ENCODE measurements at places on chromosomes 16 and 17. TPM values are rescaled to one million over a fixed set of nuclear protein-coding genes. Genes with fewer than 3 reads are reported as not detected.

DNA sequence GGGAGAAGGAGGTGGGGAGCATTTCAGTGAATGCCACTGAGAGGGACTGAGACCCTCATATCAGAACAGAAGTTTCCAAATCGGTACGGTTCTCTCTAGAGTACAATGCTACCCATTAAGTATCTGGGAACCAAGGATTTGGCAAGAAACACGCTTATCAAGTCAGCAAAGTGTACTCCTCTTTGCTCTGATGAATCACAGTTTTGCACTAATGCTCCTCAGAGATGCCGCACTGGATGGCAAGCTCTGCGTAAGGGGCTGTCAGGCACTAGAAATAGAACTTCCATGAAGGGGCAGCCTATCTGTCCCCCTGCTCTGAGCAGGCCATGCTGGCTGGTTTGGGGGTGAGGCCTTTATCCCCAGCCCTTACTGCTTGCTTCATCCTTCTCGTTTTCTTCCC is 4.8 kb upstream of the ABCC12 start:
- DNase-seq = no peak
- no peak overlapping the region for H3K27ac ChIP-seq
- H3K36me3 ChIP-seq = no peaks in the 10 kb centered on the region
- peaks cover 6% of the 10 kb centered on the region for H3K27me3 ChIP-seq

GRCh38 chr16:30184096-30184890 is 891 bp downstream of the CORO1A start:
- H3K4me1 ChIP-seq = peaks cover 14% of the 10 kb centered on the region
- H3K36me3 ChIP-seq = no peaks in the 10 kb centered on the region
- DNase-seq = peak; percentile 71

- H3K27ac ChIP-seq = no peak overlapping the region
- no peaks in the 10 kb centered on the region for H3K4me1 ChIP-seq
- no peak overlapping the region for H3K4me3 ChIP-seq
- H3K27me3 ChIP-seq = no peaks in the 10 kb centered on the region
- DNase-seq = no peak
Measured at GRCh38 chr16:74936902-74937560, 47.9 kb downstream of the WDR59 start.

GRCh38 chr17:73391331-73392265 is 79.8 kb upstream of the CDC42EP4 start:
- no peak overlapping the region for H3K4me3 ChIP-seq
- no peaks in the 10 kb centered on the region for H3K27me3 ChIP-seq
- H3K36me3 ChIP-seq = no peaks in the 10 kb centered on the region
- DNase-seq = no peak
- no peaks in the 10 kb centered on the region for H3K4me1 ChIP-seq

Gene KRTAP9-4
- polyA plus RNA-seq = not detected

Gene CNGB1
- not detected for polyA plus RNA-seq

Measured in sigmoid colon (tissue), 7 donors.